ENCODE measurements at places on chromosomes 1 and 21. TPM values are rescaled to one million over a fixed set of nuclear protein-coding genes. Genes with fewer than 3 reads are reported as not detected.

GRCh38 chr1:37486680-37487618 is 12.6 kb downstream of the ZC3H12A start:
- peaks cover 33% of the 10 kb centered on the region for H3K4me1 ChIP-seq
- peak overlapping the region; percentile 84 for H3K27ac ChIP-seq
- no peak overlapping the region for H3K4me3 ChIP-seq
- DNase-seq, result peak; percentile 92

DNA sequence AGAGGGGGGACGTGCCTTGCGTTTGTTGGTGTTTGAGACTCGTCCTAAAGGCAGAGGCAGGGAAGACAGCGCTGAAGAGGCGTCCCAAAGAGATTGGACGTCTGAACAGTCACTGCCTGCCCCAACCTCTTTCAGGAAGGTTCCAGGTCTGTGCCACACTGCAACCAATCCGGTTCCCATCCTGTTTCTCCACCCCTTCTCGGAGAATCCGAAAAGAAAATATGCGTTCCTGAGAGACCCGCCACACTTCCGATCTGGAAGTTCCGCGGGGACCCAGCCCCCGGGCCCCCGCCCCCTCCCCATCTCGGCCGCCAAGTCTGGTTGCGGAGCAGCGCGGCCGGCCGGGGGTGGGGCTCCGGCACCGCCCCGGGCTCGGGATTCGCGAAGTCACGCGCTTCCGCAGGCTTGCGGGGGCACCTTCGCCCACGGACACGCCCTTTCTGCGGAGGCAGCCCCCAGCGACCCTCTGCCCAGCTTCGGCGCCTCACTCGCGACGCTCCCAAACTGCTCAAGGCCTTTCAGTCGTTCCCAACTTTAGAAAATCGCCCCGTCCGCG is 124.5 kb upstream of the DPYD start:
- H3K4me3 ChIP-seq, result peak overlapping the region; percentile 62
- DNase-seq, result no peak
- H3K4me1 ChIP-seq, result no peaks in the 10 kb centered on the region
- no peak overlapping the region for H3K27ac ChIP-seq
- peaks cover 80% of the 10 kb centered on the region for H3K27me3 ChIP-seq

DNA sequence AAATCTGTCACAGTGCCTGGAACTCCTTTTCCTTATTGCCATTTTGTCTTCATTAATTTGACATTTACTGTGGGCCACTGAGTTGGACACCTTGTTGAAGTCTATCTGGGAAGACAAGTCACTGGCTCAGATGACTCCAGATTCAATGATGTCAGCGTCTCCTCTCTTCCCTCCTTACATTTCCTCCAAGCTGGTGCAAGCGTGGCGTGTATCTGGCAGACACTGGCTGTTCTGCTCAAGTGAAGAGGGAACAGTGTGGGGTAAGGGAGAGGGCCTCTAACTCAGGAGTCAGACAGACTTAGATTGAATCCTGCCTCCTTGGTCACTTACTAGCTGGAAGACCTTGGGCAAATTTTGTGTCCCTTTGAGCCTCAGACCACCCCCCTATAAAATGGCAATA is 8.7 kb upstream of the ZNF691 start:
- no peaks in the 10 kb centered on the region for H3K27me3 ChIP-seq
- H3K4me3 ChIP-seq, result no peak overlapping the region
- H3K36me3 ChIP-seq, result no peaks in the 10 kb centered on the region
- H3K4me1 ChIP-seq, result no peaks in the 10 kb centered on the region

- no peaks in the 10 kb centered on the region for H3K4me1 ChIP-seq
- no peaks in the 10 kb centered on the region for H3K36me3 ChIP-seq
- no peak for DNase-seq
- H3K4me3 ChIP-seq, result no peak overlapping the region
- no peaks in the 10 kb centered on the region for H3K27me3 ChIP-seq
- no peak overlapping the region for H3K27ac ChIP-seq
These were observed 211.1 kb downstream of the CAMTA1 start for GRCh38 chr1:6996371-6996770.

DNA sequence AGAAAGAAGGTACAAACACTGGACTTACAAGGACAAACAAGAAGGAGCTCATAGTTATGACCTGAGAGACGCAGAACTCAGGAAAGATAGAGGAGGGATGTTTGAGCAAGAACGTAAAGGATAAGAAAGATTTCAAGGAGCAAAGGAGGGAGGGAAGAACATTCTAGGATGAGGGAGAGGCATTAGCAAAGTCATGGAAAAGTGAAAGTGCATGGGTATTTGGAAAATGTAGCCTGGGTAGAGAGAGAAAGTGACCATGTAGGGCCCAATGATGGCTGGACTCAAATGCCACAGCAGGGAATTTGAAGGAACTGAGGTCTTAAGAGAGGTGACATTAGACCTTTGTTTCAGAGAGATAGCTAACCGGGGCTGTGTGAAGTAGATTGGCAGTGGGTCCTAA is 76.5 kb downstream of the SYT6 start:
- no peaks in the 10 kb centered on the region for H3K36me3 ChIP-seq
- H3K4me3 ChIP-seq, result no peak overlapping the region
- peaks cover 21% of the 10 kb centered on the region for H3K4me1 ChIP-seq
- DNase-seq, result no peak
- no peaks in the 10 kb centered on the region for H3K27me3 ChIP-seq

DNA sequence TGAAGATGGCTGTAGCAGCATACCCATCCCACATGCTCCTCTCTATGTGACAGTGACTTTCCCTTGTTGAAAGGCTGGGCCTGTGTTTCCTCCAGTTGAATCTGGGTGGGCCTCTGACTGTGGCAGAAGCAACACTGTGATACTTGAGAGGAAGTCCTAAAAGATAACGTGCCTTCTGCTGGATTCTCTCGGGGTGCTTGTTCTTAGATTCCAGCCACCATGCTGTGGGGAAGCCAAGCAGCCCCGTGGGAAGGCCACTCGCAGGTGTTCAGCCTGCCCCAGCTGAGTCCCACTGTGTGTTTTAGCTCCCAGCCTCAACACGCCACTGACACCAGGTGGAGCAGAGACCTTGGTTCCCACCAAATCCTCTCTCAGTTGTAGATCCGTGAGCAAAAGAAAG is 31.5 kb downstream of the TRAPPC10 start:
- H3K4me1 ChIP-seq, result peaks cover 6% of the 10 kb centered on the region
- no peak overlapping the region for H3K4me3 ChIP-seq
- no peak overlapping the region for H3K27ac ChIP-seq
- H3K36me3 ChIP-seq, result no peaks in the 10 kb centered on the region

- no peak for DNase-seq
- H3K36me3 ChIP-seq, result no peaks in the 10 kb centered on the region
- H3K27ac ChIP-seq, result no peak overlapping the region
- H3K4me3 ChIP-seq, result no peak overlapping the region
- no peaks in the 10 kb centered on the region for H3K27me3 ChIP-seq
- H3K4me1 ChIP-seq, result no peaks in the 10 kb centered on the region
These were observed 51.0 kb downstream of the C4BPA start for GRCh38 chr1:207155028-207155427.

- H3K27me3 ChIP-seq, result no peaks in the 10 kb centered on the region
- H3K27ac ChIP-seq, result no peak overlapping the region
- no peak for DNase-seq
- H3K4me3 ChIP-seq, result no peak overlapping the region
- H3K4me1 ChIP-seq, result no peaks in the 10 kb centered on the region
These were observed 5.2 kb downstream of the NPPA start for GRCh38 chr1:11842154-11843041.

- no peaks in the 10 kb centered on the region for H3K27me3 ChIP-seq
- no peak for DNase-seq
- no peaks in the 10 kb centered on the region for H3K36me3 ChIP-seq
- no peak overlapping the region for H3K4me3 ChIP-seq
- H3K4me1 ChIP-seq, result peaks cover 11% of the 10 kb centered on the region
- H3K27ac ChIP-seq, result no peak overlapping the region
These were observed 1.7 kb upstream of the MECR start for GRCh38 chr1:29232387-29232786.

GRCh38 chr1:32861904-32862695 is 8.6 kb downstream of the FNDC5 start:
- no peak overlapping the region for H3K4me3 ChIP-seq
- DNase-seq, result no peak
- peaks cover 27% of the 10 kb centered on the region for H3K4me1 ChIP-seq
- no peak overlapping the region for H3K27ac ChIP-seq
- H3K36me3 ChIP-seq, result no peaks in the 10 kb centered on the region

- H3K27ac ChIP-seq, result peak within 1 kb of the TSS; percentile 87
- no peaks in the 10 kb centered on the region for H3K27me3 ChIP-seq
- H3K4me3 ChIP-seq, result peak within 1 kb of the TSS; percentile 90
- H3K36me3 ChIP-seq, result no peaks in the 10 kb centered on the region
- H3K4me1 ChIP-seq, result peaks cover 9% of the 10 kb centered on the region
These were observed at the start of gene CCSAP for GRCh38 chr1:229342656-229343569. TSS of gene CCSAP (minus strand) at chr1:229343047. CDS start at chr1:229342465, 582 bp downstream.

- DNase-seq, result no peak
- H3K36me3 ChIP-seq, result no peaks in the 10 kb centered on the region
- no peaks in the 10 kb centered on the region for H3K27me3 ChIP-seq
- no peak overlapping the region for H3K27ac ChIP-seq
- H3K4me1 ChIP-seq, result no peaks in the 10 kb centered on the region
These were observed 6.0 kb upstream of the CITED4 start for GRCh38 chr1:40868051-40868723.

- no peaks in the 10 kb centered on the region for H3K4me1 ChIP-seq
- DNase-seq, result no peak
- H3K36me3 ChIP-seq, result no peaks in the 10 kb centered on the region
- H3K27me3 ChIP-seq, result no peaks in the 10 kb centered on the region
- no peak overlapping the region for H3K4me3 ChIP-seq
- no peak overlapping the region for H3K27ac ChIP-seq
These were observed 8.6 kb downstream of the GPR137B start for GRCh38 chr1:236150986-236151385.

DNA sequence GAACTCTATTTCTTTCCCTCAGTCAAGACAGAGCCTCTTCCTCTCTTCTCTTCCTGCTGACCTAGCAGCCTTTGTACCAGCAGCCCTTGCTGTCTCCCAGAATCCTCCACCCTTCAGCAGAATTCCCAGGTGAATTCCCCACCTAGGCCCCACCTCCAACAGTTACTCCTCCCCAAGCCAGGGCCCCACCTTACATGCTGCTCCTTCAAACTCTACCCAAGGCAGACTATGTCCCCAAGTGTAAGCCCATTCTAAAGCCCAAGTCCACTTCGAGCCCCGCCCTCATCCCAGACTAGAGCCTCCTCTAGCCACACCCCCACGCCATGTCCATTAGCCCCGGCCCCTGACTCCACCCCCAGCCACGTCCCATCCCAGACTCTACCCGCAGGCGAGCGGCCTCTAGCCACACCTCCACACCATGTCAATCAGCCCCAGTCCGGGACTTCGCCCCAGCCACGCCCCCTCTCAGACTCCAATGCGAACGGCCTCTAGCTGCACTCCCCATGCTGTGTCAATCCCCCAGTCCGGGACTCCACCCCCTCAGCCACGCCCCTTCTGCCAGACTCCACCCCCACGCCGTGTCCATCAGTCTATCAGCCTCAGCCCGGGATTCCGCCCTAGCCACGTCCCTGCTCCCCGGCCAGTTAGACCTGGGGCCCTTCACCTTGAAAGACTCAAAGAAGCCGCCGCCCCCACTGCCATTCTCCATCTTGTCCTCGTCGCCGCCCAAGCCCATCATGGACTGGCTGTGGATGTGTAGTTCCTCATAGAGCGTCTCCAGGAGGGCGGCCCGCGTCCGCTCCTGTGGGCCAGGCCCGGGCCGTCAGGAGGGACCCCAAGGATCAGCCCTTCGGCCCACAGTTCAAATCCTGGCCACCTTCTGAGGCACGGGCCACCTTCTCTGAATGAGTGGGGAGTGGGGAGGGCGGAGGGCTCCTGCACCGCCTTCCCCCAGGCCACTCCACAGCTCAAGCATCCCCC is 61.3 kb downstream of the RAP1GAP start:
- H3K4me3 ChIP-seq, result no peak overlapping the region
- peak; percentile 62 for DNase-seq
- no peaks in the 10 kb centered on the region for H3K36me3 ChIP-seq
- no peak overlapping the region for H3K27ac ChIP-seq
- H3K4me1 ChIP-seq, result no peaks in the 10 kb centered on the region

DNA sequence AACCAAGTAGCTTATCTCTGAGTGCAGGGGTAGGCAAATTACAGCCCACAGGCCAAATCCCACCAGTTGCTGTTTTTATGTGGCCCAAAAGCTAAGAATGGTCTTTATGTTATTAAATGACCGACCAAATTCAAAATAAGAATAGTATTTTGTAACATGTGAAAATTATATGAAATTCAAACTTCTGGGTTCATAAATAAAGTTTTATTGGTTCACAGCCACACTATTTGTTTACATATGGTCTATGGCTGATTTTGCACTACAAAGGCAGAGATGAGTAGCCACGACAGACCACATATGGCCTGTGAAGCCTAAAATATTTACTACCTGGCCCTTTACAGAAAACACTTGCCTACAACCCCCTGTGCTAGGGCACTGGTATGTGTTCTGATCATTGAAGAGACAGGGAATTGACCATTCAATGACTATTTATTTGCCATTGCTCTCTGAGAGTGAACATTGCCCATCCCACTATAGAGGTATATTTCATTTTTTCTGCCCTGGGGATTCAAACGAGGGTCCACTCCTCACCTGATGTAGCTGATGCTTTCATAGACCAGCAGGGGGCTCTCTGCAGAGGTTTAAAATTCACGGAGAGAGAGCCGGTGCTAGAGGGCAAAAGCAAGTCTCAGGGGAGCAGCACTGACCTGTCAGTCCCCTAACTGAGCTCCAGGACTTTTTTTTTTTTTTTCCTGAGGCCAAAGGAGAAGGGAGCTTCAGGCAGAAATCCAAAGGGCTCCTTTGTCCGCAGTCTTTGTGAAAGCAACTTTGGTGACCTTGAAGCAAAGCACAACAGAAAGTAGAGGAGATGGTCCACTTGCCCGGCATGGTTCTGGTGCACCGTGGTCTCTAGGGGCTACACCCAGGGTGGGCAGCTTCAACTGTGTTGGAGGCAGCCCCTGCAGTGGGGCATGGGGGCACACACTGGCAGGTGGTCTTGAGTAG is 7.3 kb upstream of the GNL2 start:
- no peak overlapping the region for H3K4me3 ChIP-seq
- no peak overlapping the region for H3K27ac ChIP-seq
- H3K4me1 ChIP-seq, result no peaks in the 10 kb centered on the region
- H3K27me3 ChIP-seq, result peaks cover 2% of the 10 kb centered on the region
- no peak for DNase-seq

- peaks cover 5% of the 10 kb centered on the region for H3K4me1 ChIP-seq
- no peaks in the 10 kb centered on the region for H3K36me3 ChIP-seq
- no peak overlapping the region for H3K4me3 ChIP-seq
- no peak overlapping the region for H3K27ac ChIP-seq
- no peak for DNase-seq
These were observed 93.0 kb downstream of the EVI5 start for GRCh38 chr1:92691925-92692324.

- no peak for DNase-seq
- peaks cover 38% of the 10 kb centered on the region for H3K4me1 ChIP-seq
- H3K4me3 ChIP-seq, result no peak overlapping the region
- no peaks in the 10 kb centered on the region for H3K36me3 ChIP-seq
- H3K27ac ChIP-seq, result peak overlapping the region; percentile 31
- no peaks in the 10 kb centered on the region for H3K27me3 ChIP-seq
These were observed 16.7 kb downstream of the CAMTA1 start for GRCh38 chr1:6801966-6802365.

The NPPA gene
- total RNA-seq, result 0.28 TPM

The MYBPH gene
- 18.0 TPM for total RNA-seq

The LDLRAD1 gene
- not detected for total RNA-seq

The PFDN2 gene
- 60.2 TPM for total RNA-seq

The FCRL2 gene
- total RNA-seq, result 0.17 TPM

The PROK1 gene
- total RNA-seq, result 0.21 TPM

The CFAP45 gene
- total RNA-seq, result 0.42 TPM

The ASPM gene
- 0.17 TPM for total RNA-seq
